Hematopoietic multipotent progenitor cell treated with erythropoietin and hydrocortisone succinate and interleukin-3 and kit ligand, for 8 days (in vitro differentiated cells): ENCODE measurements at places on chromosomes 5 and 9.

- peak; percentile 4 for DNase-seq
These were observed 7.6 kb upstream of the FAM240B start for GRCh38 chr9:38727497-38728001.

DNA sequence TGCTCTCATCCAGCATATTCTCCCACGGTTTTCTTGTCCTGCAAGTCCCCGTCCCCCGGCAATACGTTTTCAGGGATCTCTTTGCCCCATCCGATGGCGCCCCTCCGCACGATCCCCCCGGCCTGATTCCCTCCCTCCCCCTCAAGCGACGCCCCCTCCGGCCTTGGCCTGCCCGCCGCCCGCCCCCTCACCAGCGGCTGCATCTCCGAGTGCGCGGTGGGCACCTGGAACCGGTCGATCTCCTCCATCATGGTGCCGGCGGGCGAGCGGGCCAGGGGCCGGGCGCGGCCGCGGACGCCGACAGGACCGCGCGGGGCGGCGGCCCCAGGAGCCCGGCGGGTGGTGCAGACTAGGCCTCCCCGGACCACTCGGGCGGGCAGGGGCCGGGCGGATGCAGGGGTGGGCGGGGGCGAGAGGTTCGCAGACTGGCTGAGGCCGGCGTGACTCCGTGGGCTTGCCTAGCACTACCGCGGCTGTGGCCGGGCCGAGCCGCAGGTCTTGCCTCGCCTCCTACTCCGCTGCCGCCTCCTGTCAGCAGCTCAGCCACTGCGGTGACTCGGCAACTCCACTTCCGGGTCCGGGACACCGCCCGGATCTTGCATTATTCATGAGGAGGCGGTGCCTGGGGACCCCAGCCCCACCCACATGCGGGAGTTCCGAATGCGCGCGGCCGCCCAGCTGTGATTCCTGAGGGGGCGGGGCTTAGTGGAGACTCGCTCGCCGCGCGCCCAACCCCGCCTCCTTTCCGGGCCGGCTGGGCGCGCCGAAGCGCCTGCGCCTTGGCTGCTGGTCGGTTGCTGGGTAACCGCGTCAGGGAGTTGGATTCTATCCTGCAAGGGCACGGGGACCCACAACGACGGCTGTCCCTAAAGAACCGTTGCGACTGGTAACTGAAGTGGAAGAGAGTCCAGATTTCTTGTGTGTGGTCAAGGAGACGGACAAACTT is at the start of the genes DNAI1 and FAM219A:
Gene DNAI1 (plus strand): TSS at position 793 of the 946 bp plus-strand sequence. CDS start 201 bp downstream, outside the sequence.
Gene FAM219A (minus strand): TSS at position 558 of the 946 bp plus-strand sequence. CDS start 307 bp downstream, at position 251.
- DNase-seq: peak; percentile 97

- DNase-seq: peak; percentile 53
These were observed 516 bp downstream of the MRPL41 start for GRCh38 chr9:137552022-137552768.

GRCh38 chr5:28017178-28017577 is 978.8 kb upstream of the CDH9 start:
- no peak for DNase-seq

GRCh38 chr9:18997151-18997550 is 35.9 kb downstream of the SAXO1 start:
- no peak for DNase-seq

- no peak for DNase-seq
These were observed 27.9 kb downstream of the SKIC3 start for GRCh38 chr5:95526871-95527270.

- no peak for DNase-seq
These were observed 119.6 kb upstream of the RETREG1 start for GRCh38 chr5:16736158-16736995.

DNA sequence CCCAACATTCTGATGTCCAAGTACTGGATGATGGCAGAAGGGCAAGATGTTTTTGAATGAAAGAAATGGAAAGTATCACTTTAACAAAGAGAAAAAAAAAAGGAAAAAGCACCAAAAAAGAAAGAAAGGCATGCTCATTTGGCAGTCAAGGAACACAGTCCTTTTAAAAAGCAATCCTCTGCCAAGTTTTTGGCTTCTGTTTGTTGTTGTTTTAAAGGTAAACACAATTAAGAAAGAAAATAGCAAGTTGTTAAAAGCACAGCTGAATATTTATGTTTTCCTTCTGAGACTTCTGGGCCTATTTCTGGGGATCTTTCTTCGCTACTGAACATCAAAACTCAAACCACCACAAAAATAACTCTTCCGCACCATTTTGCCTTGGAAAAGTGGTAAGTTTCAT is 162.1 kb downstream of the TRPM3 start:
- no peak for DNase-seq

DNA sequence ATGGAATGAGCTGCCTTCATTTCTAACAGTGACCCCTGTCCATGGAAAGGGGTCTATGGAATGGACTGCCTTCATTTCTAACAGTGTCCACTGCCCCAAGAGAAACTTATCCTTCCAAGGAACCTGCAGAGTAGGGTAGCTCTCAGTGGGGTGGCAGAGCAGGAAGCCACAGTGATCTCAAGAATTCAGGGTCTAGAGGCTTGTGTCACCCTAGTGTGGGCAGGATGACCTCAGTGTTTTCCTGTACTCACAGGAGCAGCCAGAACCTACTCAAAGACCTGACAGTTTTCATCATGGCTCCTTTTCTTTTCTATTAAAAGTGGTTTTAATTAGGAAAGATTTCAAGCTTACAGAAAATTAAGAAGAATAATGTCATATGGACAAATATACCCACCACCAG is 27.5 kb downstream of the SEC61B start:
- DNase-seq: no peak

DNA sequence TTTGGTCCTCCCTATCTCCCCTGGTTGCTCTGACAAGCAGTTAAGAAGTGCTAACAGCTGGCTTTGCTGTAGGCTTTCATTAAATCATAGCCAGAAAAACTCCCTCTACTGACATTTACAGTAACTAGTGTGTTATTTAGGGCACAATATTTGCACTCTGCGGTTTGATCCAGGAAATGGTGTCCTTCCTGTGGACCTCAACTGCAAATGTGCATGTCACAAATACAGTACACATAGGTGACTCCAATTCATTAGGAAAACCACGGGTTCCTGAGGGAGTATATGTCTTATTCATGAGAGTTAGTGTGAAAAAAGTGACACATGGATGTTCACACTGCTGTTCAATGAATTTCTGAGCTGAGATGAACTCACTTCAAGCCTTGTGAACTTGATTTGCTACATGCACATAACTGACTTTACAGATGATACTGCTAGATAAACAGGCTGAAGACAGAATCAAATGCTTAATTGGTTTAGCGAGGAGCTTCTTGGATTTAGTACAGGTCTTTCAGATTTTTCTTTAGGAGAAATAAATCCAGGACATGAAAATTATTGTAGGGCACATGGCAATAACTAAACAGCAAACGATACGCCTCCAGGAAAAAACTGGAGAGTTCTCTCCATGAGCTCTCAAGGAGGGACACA is 281.5 kb downstream of the EFNA5 start:
- DNase-seq: no peak

DNA sequence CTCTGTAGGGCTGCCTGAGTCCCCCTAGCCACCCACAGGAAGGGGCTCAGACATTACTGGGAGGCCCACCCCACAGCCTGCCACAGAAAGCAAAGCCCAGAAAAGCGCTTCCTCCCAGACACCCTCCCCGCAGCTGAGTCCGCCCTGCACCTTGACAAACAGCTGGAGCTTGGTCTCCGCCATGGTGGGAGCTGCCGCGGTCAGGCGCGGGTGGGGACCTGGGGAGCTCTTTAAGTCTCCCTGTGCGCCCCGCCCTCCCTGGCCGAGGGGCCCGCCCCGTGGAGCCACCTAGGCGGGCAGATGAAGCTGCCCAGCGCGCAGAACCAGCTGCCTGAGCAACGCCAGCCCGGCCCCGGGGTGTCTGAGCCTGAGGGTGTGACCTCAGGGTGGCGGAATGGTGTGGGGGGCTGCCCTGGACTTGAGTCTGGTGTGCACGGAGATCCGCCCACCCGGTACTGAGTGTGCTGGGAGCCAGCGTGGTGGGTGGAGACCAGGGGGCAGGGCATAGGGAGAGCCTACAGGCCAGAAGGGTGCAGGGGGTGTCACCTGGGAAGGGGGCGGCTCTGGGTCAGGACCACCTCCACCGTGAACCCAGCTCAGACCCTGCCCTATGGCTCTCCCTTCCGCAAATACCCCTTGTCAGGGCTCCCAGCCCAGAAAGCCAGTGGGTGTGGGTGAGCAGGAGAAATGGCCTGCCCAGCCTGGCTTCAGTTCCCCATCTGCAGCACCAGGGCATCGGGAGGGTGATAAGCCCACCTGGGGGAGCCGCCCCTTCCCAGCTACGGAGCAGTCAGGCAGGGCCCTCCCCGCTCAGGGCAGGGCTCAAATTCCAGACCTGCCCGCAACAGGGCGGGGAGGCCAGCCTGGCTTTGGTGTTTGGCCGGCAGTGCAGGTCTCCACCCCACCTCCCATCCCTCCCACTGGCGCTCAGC is at the start of gene CLIC3:
Gene CLIC3 (minus strand): TSS at position 208 of the 932 bp plus-strand sequence. CDS start 25 bp downstream, at position 183.
- peak; percentile 38 for DNase-seq

DNA sequence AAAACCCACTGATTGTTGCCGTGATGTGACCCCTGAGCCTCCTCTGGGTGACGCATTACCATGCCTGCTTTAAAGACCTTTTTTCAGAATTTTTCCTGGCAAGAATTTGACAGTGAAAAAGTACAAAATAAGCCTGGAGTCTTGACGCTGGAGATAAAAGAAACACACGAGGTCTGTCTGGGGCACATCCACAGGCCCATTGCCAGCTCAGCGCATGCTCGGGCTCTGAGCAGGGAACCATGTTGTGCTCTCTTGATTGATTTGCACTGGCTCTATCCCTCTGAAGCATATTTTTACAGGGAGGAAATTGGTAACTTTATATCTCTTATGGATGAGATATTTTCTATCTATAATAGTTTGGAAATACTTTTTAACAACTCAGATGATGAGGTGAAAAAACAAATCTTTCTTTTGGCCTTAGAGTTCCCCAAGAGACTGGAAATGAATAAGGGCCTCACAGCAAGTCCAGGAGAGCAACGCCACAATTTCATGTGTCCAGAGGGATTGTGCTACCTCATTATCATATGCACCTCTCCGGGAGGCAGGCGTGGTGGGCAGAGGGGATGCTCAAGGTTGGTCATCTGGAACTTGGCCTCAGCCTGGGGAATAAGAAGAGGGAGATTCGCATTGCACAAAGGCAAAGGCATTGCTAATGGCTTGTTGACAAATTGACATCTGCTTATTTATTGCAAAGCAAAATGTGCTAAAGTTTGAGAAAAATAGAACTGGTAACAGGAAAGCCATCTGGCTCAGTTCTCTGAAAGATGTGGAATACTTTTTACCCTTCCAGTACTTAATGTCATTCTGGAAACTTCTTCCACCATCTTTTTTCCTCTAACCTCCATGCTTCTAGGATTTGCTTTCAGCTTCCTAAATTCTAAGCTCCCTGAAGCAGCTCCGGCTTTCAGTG is 183.8 kb downstream of the PJA2 start:
- no peak for DNase-seq

- DNase-seq: no peak
These were observed 1.9 kb upstream of the CLTB start for GRCh38 chr5:176418251-176418650.

GRCh38 chr5:96227957-96228356 is 205.1 kb downstream of the PCSK1 start:
- DNase-seq: no peak

- DNase-seq: no peak
These were observed 13.9 kb downstream of the IL7R start for GRCh38 chr5:35870605-35871004.

DNA sequence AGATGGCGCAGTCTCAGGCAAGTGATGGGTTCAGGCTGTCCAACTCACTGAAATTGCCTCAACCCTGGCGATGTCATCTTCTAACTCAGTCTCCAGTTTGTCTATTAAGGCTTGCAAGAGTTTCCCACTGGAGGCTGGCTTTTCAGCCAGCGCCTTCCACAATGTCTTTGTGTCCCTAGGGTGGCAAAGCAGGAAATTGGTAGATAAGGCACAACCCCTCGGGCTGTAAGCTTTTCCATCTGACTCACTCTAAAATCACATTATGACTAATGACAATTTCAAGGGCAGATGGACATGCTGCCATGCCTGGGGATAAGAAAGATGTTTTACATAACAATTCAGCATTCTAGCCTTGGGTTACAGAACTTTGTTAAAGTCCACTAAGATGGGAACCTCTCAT is 61.9 kb downstream of the MROH2B start:
- no peak for DNase-seq

DNA sequence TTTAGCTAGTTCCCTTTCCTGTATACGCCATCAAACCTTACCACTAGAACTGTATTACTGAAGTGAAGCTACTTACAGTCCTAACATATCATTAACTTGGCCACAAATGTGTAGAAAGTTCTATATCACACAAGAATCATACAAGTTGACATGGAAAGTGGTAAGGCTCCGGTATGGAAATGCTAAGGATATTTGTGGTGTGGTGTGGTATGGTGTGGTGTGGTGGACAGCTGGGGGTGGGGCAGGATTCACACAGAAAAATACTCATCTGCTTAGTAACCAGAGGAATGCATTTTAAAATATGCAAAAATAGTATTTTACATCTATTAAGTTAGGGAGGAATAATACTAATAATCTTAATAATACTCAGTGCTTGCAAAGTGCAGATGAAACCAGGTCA is 69.4 kb downstream of the TRPC7 start:
- DNase-seq: no peak

DNA sequence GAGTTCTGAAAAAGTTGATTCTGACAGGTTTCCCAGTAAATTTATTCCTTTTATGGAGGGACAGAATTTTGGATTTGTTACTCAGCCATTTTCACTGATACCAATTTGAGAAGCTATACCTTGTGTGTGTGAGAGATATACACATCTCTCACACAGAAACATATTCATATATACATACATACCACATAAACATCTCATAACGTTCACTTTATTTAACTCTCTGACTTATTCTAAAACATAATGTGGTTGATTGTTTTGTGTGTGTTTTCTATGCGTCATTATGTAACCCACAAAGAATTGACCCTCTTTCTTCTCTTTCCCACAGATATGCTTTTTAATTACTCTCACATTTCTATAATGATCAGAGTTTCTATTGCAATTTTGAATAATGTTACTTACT is 570.8 kb upstream of the TLE4 start:
- DNase-seq: no peak

GRCh38 chr9:98501819-98502218 is 206.9 kb downstream of the GABBR2 start:
- DNase-seq: no peak

DNA sequence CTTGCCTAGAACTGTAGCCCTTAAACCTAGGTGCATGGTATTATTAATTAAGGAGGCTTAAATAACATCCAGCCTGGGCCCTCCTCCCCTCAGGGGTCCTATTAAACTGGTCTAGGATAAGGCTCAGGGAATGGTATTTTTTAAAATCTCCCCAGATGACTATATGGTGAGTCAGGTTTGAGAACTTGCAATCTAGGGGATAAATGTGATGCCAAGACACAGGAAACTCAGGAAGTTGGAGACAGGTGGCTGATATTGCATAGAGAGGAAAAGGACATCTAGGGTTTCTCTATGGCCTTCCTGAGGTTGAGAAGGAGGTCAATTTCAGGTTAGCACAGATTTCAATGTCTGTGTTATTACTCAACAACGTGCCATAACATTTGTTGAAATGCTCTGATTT is 581.0 kb downstream of the TLE1 start:
- DNase-seq: no peak

- DNase-seq: peak; percentile 9
These were observed 392.0 kb downstream of the GADD45G start for GRCh38 chr9:89996773-89997172.
